ENCODE measurements at places on chromosomes 1 and 21. TPM values are rescaled to one million over a fixed set of nuclear protein-coding genes. Genes with fewer than 3 reads are reported as not detected.

NBPF6 gene
- not detected for polyA plus RNA-seq

KCNA2 gene
- polyA plus RNA-seq: 0.43 TPM

C1orf185 gene
- polyA plus RNA-seq: not detected

CELA2A gene
- polyA plus RNA-seq: not detected

DNA sequence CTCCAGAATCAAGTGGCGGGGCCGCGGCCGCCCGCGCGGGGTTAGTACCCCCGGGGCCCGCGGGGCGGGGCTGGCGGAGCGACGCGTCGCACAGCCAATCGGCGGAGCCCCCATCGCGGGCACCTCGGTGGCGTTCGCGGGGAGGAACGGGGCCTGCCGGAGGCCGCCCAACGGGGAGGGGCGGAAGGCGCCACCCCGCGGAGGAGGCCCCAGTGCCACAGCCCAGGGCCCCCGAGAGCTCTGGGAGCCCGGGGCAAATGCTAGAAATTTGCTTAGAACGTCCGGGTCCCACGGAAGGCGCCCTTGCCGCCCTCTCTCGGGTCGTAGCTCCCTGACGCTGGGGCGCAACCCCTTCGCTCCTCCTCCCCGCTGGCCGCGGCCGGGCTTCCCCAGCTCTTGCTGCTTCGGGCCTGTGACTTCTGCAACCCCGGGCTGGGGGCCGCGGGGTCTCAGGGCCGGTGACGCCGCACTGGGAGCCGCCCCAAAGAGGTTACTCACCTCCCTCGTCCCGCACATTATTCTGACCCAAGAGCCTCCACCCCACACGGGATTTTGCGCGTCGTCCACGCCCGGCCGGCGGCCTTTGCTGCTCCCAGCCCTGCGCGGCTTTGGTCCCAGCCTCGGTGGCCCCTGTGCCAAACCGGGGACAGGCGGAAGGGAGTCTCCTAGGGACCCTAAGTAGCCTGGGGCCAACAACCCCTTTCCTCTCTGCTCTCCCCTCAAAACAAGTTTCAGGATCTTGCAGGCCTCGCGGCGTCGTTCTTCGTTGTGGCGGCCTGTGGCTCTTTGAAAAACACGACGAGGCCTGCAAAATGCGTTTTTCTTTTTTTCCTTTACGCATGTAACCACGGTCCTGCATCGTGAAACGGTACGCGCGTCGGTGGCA is at the start of gene RUNX3:
RUNX3 (minus strand) TSS at position 17 of the 886 bp plus-strand sequence. CDS start 408 bp downstream, outside the sequence.
- peak; percentile 63 for DNase-seq

DNA sequence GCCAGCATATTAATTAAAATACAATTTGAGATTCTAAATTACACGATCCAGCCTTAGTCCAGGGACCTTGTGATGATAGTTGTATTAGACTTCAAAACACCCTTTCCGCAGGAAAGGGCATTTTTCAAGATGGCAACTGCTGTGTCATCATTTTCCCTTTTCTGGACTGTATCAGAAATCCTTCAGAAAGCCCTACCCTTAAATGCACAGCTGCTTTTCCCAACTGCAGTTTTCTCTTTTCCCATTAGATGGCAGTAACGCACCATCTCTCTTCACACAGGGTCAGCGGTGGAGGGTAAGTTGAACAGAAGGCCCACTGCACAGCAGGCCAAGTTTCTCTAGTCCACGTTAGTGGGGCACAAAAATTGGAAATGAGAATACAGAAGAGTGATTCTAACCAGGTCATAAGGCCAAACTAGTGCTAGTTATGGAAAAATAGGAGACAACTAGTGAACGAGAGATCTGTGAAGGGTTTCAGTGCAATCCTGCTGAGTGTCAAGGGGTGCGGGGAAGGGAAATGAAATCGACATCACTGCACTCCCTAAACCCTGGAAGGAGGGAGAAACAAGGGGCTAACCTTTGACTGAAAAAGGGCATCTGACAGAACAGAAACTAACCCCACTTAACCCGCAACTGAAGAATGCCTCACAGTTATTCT is 22.1 kb upstream of the TDRD10 start:
- DNase-seq: no peak

- DNase-seq: no peak
Observed at GRCh38 chr1:78339490-78339889, 151.3 kb upstream of the PTGFR start.
